ENCODE measurements at places on chromosomes 16 and 17.
A peak's percentile ranks its signal among the peaks of the same experiment; 100 is the strongest.

DNA sequence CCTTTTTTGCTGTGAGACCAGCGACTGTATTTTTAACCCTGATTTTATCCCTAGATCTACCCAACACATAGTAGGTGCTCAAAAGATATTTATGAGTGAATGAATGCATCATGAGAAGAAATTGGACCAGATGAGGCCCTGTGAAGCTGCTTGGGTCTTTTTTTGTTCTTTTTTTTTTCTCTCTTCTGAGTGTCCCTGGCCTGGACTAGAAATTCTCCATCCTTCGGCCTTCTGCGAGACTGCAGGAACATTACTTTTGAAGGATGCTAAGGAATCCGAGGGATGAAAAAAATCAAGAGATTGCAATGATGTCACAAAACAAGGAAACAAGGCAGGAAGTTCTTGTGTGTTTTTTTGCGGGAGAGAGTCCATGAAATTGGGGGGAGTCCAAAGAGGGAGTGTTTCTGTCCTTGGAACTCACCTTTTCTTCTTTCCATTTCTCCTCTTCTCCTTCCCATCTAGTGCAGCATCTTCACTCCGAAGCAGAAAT is 560 bp upstream of the RUSF1 start:
- H3K4me1 ChIP-seq: peaks cover 32% of the 10 kb centered on the region
- peak overlapping the region; percentile 91 for H3K4me3 ChIP-seq
- H3K27ac ChIP-seq: peak overlapping the region; percentile 96
- H3K27me3 ChIP-seq: no peaks in the 10 kb centered on the region
- peaks cover 7% of the 10 kb centered on the region for H3K36me3 ChIP-seq

GRCh38 chr17:46888727-46889126 is 34.2 kb upstream of the GOSR2 start:
- H3K27me3 ChIP-seq: peaks cover 19% of the 10 kb centered on the region
- DNase-seq: no peak
- H3K36me3 ChIP-seq: no peaks in the 10 kb centered on the region
- H3K27ac ChIP-seq: no peak overlapping the region

DNA sequence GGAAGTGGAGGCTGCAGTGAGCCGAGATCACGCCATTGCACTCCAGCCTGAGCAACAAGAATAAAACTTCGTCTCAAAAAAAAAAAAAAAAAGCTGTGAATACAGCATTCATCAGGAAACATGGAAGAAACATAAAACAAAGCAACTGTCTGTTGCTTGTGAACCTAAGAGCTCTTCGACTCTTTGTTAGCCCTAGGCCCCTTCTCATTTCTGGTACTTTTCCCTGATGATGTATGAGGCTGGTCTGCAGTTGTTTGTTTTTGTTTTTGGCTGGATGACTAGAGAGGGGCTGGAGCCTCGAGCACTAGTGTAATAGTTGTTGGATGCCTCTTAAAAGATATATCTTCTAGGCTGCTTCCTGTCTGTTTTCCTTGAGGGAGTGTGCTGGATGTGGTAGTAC is 113.5 kb downstream of the MAP2K6 start:
- H3K27me3 ChIP-seq: no peaks in the 10 kb centered on the region
- peaks cover 10% of the 10 kb centered on the region for H3K36me3 ChIP-seq
- DNase-seq: no peak
- peaks cover 2% of the 10 kb centered on the region for H3K4me1 ChIP-seq

DNA sequence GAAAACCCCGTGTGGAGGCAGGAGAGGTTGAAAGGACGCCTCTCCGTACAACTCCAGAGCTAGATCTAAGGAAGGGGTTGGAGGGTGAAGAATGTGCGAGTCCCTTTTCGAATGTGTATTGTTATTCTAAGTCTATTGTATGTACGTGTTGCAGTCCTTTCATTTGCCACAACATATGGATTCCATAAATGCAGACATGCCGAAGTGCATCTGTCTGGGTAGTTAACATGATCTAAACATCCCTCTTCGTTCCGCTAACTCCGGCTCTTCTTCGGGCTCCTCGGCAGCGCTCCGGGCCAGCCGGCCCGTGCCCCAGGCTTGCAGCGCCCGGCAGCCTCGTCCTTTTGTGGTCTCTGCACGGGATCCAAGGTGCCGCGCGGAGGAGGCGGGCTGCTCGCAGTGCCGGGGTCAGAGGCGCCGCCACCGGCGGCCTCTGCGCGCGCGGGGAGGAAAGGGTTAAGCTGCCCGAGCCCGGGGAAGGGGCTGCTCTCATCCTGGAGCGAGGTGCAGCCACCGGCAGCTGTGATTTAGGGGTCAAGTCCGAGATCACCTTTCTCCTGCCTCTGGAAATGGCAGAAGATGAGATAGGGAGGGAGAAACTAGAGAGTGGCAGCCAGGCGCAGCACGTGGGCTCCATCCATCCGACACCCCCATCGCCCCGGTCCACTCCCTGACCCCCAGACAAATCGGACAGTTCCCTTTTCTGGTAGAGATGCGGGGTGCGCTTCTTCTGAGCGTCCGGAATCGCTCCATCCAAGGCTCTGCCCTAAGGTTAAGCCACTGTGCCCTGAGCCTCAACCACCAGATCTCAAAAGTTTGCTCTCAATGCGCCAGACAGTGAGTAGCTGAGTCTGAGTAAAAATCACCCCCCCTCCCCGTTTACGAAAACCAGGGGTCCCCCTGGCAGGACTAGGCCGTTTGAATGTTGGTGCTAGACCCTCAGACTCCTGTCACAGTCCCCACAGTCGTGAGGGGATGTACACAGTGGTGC is 15.1 kb upstream of the ZFHX3 start:
- peaks cover 57% of the 10 kb centered on the region for H3K27me3 ChIP-seq
- no peak overlapping the region for H3K27ac ChIP-seq
- no peak for DNase-seq
- H3K4me3 ChIP-seq: no peak overlapping the region
- H3K4me1 ChIP-seq: peaks cover 21% of the 10 kb centered on the region

DNA sequence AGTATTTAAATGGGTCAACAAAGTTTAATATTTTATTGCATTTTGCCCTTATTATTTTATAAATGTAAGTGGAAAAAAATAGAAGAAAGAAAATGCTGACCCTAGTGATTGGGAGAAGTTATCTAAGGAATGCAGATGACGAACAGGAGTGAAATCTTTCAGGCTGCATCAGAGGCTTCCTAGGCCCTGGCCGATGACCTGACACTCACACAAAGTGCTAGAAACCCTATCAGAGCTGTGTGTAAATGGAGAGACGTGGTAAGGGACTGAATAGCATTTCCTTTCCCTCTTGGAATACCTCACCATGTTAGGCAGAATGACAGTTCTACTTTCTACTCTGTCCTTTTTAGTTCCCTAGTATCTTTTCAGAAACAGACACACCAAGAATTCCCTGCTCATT is 44.9 kb upstream of the CNEP1R1 start:
- DNase-seq: no peak
- no peak overlapping the region for H3K27ac ChIP-seq
- no peaks in the 10 kb centered on the region for H3K4me1 ChIP-seq
- H3K36me3 ChIP-seq: no peaks in the 10 kb centered on the region

DNA sequence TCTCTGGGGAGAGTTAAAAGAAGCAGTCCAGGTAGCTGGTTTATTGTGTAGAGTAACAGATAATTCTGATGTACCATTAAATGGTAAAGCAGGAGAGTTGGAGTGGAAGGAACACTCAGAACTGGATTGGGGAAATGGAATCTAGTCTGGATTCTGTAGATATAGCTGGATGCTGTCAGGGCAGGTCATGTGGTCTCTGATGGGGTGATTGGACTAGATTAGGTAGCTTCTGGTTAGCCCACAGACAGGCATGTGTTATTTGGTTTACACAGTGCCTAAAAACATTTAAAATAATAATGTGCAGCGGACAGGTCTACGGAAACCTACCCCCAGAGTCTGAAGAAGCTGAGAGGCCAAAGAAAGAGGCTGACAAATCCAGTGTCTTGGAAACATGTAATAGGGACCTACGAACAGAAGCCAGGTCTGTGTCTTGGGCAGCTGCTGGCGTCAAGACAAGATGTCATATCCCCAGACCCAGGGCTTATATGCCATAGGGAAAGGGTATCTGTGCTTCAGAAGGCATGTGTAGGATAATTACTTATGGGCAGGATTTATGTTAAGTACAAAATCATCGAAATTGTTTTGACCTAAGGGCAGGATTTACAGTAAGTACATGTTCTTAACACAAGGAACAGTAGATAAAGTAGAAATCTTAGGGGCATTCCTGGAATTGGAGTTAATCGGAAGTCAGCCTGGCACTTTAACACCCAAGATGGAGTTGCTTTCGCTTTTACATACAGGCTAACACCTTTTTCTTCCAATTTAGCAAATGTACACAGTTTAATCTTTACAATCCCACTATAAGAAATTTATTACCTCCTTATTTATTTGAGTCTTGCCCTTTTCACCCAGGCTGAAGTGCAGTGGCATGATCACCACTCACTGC is 12.4 kb downstream of the LUC7L3 start:
- no peaks in the 10 kb centered on the region for H3K36me3 ChIP-seq
- peak overlapping the region; percentile 19 for H3K4me3 ChIP-seq
- no peaks in the 10 kb centered on the region for H3K27me3 ChIP-seq
- H3K27ac ChIP-seq: peak overlapping the region; percentile 86

GRCh38 chr17:40358323-40359038 is 6.1 kb downstream of the GJD3 start:
- DNase-seq: peak; percentile 90
- peaks cover 10% of the 10 kb centered on the region for H3K27me3 ChIP-seq
- no peaks in the 10 kb centered on the region for H3K36me3 ChIP-seq

GRCh38 chr17:81869221-81870130 is 1.7 kb downstream of the ARHGDIA start:
- peaks cover 32% of the 10 kb centered on the region for H3K4me1 ChIP-seq
- peak overlapping the region; percentile 86 for H3K27ac ChIP-seq

- peaks cover 27% of the 10 kb centered on the region for H3K4me1 ChIP-seq
- peaks cover 10% of the 10 kb centered on the region for H3K36me3 ChIP-seq
- no peaks in the 10 kb centered on the region for H3K27me3 ChIP-seq
- DNase-seq: no peak
- no peak overlapping the region for H3K4me3 ChIP-seq
Observed at GRCh38 chr16:56747486-56748045, 17.6 kb downstream of the NUP93 start.

GRCh38 chr17:82333279-82334171 is at the start of gene SECTM1:
Gene SECTM1, minus strand, starts transcription at chr17:82333766. Its CDS starts 6,526 bp downstream, at chr17:82327240.
- no peaks in the 10 kb centered on the region for H3K36me3 ChIP-seq
- peaks cover 12% of the 10 kb centered on the region for H3K4me1 ChIP-seq
- peaks cover 4% of the 10 kb centered on the region for H3K27me3 ChIP-seq
- H3K27ac ChIP-seq: no peak within 1 kb of the TSS
- no peak for DNase-seq

DNA sequence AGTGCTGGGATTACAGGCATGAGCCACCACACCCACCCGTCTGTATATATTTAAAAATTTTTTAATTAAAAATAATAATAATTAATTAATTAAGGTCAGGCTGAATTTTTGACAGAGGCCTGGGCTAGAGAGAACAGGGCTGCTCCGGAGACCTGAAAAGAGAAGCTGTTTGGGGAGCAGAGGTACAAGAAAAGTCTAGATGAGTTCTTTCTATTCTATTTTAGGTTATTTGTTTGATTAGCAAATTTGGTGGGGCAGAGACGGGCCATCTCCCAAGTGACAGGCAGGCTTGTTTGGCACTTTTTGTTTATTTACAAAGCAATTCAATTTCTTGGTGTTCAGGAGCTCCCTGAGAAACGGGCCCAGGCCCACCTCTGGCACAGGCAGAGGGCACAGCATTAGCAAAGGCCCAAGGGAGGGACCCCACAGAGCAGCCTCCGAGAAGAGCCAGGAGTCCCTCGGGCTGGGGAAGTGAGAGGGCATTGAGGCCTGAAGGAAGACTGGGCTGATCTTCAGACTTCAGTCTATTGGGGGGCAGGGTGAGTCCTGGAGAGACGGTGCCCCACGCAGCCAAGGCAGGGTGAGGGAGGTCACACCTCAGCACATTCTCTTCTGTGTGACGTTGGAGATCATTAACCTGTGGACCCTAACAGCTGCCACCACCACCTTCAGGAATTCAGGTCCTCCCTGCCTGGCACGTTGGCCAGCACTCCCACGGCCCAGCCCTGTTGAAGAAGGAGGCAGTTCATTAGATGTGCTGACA is 10.8 kb upstream of the RIPOR1 start:
- no peaks in the 10 kb centered on the region for H3K27me3 ChIP-seq
- H3K36me3 ChIP-seq: no peaks in the 10 kb centered on the region
- H3K4me3 ChIP-seq: no peak overlapping the region
- H3K27ac ChIP-seq: no peak overlapping the region
- DNase-seq: no peak
- H3K4me1 ChIP-seq: peaks cover 29% of the 10 kb centered on the region

DNA sequence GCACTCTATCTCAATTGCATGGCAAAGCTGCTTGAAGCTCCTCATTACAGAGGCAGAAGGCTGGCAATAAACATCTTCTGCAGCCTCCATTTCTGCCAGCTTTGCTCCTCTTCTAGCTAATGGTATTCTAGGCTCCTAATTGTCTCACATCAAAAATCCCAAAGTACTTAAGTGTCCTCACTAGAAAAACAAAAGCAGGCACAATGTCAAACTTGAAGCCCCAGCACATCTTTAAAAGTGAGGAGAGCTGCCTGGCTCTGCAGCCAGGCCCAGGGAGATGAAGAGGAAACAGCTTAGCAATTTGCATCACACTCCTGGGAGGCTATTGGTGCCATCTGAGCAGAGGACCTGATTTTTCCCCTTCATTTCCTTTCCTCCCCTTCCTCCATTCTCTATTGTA is 197.1 kb downstream of the KCNJ2 start:
- H3K4me1 ChIP-seq: no peaks in the 10 kb centered on the region
- DNase-seq: no peak
- H3K27ac ChIP-seq: no peak overlapping the region
- H3K36me3 ChIP-seq: no peaks in the 10 kb centered on the region
- no peaks in the 10 kb centered on the region for H3K27me3 ChIP-seq
- H3K4me3 ChIP-seq: no peak overlapping the region

DNA sequence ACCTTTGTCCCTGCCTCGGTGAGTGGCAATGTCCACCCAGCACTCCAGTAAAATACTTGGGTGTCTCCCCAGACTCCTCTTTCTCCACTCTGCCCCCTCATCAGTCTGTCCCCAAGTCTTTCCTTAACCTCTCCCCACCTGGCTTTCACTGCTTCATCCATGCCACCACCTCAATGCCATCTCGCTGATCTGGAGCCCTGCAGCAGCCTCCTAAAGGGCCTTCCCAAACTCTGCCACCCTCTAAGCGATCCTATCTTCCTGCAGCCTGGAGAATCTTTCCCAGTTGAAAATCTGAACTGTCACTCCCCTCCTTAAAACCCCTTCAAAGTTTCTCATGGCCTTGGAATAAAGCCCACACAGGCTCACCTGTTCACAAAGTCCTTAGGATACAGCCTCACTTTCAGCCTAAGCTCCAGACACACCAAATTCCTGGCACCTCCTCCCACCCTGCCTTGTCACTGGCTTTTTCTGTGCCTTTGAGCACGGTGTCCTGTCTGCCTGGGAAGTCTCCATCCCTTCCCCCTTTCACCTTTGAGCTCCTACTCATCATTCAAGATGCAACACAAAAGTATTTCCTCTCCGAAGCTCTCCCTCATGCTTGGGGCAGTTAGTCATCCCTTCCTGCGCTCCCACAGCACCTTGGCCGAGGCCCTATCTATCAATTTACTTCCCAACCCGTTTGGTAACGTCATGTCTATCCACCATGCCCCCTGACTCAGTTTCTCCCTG is 2.8 kb downstream of the WNK4 start:
- peaks cover 4% of the 10 kb centered on the region for H3K36me3 ChIP-seq
- H3K27me3 ChIP-seq: peaks cover 49% of the 10 kb centered on the region
- DNase-seq: no peak
- H3K27ac ChIP-seq: no peak overlapping the region

GRCh38 chr16:88349903-88350900 is 32.6 kb upstream of the ZNF469 start:
- H3K4me1 ChIP-seq: peaks cover 6% of the 10 kb centered on the region
- H3K36me3 ChIP-seq: no peaks in the 10 kb centered on the region
- DNase-seq: no peak
- no peak overlapping the region for H3K27ac ChIP-seq
- H3K4me3 ChIP-seq: no peak overlapping the region
- no peaks in the 10 kb centered on the region for H3K27me3 ChIP-seq
